ENCODE measurements at places on chromosomes 6 and 20.

GRCh38 chr20:60820918-60821317 is 431.1 kb upstream of the CDH4 start:
- DNase-seq, result no peak

DNA sequence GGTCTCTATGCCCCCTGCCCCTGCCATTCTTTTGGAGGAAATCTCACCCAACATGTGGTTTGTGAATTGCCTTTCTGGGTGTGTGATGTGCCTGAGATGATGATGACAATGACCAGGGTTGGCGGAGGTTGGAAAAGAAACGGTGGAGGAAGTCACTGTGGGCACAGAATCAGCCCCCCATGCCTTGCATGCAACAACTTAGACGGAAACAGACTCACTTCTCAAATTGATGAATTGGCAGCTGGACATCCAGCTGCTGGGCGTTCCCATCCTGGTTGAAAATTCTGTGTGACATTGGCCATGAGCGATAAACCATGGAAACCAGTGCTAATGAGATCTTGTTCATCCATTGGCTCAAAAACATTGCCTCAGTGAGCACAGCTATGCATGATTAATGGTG is 95.8 kb upstream of the LY86 start:
- no peak for DNase-seq

DNA sequence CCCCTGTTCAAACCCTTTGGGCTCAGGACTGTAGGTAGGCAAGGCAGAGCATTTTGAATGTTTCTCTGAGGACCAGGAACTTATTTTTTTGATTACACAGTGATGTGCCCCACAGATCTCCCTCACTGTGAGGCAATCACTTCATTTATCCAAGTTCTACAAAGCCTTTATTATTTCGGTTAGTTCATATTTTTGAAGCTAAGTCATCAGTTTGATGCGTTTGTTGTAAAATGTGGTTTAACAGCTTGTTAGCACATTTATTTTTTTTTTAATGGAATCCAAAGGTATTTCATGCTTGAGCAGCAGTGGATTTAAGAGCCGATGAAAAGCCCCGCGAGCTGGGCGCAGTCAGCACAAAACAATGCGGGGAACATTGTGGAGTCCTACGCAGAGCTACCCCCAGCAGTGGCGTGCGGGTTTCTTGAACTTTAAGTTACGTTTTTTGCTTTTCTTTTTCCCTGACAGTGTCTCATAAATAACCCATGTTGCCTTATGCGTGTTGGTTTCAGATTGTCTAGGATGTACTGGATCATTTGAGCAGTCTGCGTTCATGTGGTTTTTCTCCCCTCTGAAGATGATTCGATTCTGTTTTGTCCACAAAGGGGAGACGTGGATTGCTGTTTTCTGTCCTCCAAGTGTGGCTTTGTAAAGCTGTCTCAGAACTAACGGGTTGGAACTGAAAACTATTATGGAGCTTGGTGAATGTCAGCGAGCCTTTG is 233.6 kb upstream of the BMP2 start:
- no peak for DNase-seq

GRCh38 chr20:22729180-22729579 is 144.8 kb upstream of the FOXA2 start:
- no peak for DNase-seq

DNA sequence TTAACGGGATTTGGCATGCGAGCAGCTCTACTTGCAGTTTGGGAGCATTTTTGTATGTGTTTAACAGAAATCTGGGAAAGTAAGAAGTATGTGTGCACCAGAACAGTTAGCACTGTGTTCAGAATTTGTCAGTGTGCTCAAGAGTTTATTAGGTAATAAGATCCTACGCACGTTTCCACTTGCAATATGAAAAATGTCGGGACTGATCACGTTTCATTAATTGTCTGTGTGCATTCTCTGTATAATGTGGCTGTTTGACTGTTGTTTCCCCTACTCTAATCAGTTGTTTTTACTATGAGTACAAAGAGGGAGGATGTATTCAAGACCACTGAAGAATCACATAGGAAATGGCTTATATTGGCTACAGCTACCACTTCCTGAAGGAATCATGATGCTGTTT is 349.7 kb upstream of the POU3F2 start:
- DNase-seq, result no peak

DNA sequence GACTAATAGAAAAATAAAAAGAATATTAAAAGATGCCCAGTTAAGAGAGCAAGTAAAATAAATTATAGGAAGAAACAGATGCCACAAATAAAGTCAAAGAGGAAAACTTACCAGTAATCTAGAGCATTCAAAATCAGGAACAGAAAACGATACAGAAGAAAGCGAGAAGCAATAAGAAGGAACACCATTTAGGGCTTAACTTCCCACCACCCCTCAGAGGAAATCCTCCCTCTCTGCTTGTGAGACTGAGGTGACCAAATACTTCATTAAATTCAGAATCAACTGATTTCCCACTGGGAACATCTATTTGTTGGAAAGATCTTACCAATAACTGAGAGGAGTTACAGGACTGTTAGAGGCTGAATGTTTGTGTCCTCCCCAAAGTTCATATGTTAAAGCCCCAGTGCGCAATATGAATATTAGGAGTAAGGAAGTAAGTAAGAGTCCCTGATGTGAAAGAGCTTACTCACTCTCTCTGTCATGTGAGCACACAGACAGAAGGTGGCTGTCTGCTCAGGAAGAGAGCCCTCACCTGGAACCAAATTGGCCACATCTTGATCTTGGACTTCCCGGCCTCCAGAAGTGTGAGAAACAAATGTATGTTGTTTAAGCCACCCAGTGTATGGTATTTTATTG is 19.5 kb downstream of the KATNA1 start:
- no peak for DNase-seq

DNA sequence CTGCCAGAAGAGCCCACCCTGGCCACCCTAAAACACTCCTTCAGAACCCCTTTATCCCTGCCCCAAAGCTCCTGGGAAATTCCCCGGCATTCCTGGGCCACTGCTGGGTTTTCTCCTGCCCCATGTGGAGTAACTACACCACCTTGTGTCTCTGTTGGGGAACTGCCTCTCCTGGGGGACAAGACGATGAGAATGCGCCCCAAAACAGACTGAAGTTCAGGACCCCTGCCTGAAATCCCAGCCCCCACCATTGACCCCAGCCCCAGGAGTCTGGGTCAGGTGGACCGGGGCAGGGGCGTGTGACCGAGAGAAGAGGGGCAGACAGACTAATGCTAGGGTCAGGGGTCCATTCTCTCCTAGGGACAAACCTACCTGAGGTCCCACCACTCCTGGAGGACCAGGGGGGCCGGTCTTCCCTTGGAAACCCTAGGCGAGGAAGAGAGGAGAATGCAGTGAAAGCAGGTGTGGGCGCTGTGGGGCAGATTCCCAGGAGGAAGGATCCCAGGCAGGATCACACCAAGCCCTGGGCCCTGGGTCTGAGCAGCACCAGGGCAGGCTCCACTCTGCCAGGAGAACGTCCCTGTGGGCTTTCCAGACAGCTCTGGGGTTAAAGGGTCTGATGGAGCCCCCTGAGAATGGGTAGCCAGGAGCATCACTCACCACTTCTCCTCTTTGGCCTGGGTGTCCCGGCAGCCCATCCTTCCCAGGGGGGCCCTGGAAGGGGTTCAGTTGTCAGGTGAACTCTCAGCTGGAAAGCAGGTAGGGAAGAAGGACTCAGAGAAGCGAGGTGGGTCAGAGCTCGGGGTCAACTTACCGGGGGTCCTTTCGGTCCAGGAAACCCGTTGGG is 19.4 kb downstream of the COL11A2 start:
- DNase-seq, result no peak

- DNase-seq, result no peak
These were observed 49.0 kb upstream of the PAX1 start for GRCh38 chr20:21656308-21657067.

- peak; percentile 13 for DNase-seq
These were observed 1.1 kb upstream of the PHF10 start for GRCh38 chr6:169725125-169726048.

DNA sequence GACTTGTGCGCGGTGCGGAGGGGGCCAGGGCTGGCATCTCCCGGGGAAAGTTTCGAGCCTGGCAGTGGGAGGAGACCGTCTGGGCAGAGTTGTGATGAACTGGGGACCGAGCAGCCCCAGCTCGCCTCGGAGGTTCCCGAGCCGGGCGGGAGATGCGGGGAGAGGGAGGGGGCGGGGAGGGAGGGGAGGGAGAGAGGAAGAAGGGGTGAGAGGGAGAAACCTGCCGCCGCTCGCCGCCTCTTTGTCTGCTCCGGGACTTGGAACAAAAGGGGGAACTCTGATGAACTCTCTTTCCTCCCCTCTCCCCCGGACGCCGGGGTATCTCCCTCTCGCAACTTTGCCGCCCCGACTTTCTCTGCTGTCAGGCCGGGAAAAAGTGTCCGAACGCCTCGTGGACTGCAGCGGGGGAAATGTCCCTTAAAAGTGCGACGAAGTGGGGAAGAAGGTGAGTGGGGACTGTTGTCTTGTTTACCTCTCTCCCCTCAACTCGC is 72.7 kb downstream of the SOX4 start:
- DNase-seq, result no peak

GRCh38 chr6:94414041-94414440 is 994.7 kb upstream of the EPHA7 start:
- DNase-seq, result no peak

- DNase-seq, result no peak
These were observed 154.8 kb downstream of the UBE3D start for GRCh38 chr6:82910820-82911219.

- no peak for DNase-seq
These were observed 129.4 kb upstream of the RIN2 start for GRCh38 chr20:19628570-19629134.

DNA sequence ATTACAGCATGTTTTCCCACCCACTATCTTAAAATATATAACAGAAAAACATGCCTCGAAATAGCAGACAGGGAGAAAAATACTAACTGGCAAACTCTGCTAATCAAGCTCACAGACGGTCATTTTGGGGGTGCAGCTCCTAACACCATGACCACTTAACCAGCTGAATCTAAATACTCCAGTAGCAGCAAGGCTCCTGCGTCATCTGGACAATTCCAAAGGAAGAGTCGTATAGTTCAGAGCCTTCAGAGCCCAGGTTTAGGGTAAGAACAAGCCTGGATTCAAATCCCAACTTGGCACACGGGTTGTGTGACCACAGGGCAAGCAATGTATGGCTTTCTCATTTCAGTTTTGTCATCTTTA is 81.3 kb upstream of the COL21A1 start:
- DNase-seq, result no peak

DNA sequence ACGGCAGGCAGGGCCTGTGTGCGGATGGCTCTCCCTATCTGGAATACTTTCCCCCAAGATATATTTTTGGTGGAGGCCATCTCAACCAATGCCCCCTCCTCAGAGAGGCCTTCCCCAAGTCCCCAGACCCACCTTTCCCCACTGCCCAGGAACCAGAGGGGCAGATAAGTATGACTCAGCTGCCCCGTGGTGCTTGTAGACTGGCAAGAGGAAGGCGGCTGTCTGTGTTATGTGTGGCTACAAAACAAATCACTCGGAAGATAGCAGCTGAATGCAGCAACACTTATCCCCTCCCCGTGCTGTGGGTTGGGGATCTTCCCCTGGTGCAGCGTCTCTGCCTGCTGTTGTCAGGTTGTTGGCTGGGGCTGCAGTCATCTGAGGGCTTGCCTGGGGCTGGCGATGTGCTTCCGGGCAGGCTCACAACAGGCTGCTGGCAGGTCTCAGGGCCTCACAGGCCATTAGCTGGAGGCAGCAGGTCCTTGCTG is 7.1 kb downstream of the NPEPL1 start:
- no peak for DNase-seq

DNA sequence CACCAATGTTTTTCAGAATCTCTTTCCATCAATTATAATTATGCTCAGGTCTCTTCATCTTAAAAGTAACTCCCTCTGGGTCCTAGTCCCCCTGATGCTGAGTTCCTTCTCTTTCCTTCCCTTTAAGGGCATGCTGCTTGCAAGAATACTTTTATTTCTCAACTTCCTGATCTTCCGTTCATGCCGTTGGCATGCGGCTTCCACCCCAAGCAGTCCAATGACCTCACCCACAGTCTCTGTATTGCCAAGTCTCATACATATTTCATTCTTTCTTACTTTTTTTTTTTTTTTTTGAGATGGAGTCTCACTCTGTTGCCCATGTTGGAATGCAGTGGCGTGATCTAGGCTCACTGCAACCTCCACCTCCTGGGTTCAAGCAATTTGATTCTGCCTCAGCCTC is 83.5 kb downstream of the NDUFAF5 start:
- DNase-seq, result no peak

- no peak for DNase-seq
These were observed 13.9 kb upstream of the MROH8 start for GRCh38 chr20:37193226-37193625.

DNA sequence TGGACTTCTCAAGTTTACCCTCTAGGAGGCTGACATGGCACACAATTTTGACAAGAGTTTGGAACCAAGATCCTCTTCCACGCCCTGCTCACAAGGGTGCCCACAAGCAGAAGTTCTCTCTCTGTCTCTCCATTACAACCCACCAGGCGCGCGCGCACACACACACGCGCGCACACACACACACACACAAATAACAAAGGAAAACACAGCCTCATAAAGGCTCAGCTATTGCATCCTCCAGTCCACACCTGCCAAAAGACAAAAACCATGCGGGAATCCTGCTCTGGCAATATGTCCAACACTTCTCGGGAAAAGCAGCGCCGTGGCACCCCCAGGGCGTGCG is 870 bp downstream of the PAK5 start:
- DNase-seq, result no peak

DNA sequence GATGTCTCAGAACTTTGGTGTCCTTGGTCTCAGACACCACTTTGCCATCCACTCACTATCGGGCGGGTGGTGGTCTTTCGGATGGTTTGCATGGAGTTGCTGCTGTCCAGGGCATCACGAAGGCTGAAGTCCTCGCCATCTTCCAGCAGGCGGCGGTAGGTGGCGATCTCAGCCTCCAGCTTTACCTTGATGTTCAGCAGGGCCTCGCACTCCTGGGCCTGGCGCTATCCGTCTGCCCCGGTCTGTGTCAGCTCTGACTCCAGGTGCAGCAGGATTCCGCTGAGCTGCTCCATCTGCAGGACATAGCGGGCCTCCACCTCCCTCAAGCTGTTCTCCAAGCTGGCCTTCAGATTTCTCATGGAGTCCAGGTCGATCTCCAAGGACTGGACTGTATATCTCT is 36.0 kb downstream of the ZNF311 start:
- DNase-seq, result no peak

DNA sequence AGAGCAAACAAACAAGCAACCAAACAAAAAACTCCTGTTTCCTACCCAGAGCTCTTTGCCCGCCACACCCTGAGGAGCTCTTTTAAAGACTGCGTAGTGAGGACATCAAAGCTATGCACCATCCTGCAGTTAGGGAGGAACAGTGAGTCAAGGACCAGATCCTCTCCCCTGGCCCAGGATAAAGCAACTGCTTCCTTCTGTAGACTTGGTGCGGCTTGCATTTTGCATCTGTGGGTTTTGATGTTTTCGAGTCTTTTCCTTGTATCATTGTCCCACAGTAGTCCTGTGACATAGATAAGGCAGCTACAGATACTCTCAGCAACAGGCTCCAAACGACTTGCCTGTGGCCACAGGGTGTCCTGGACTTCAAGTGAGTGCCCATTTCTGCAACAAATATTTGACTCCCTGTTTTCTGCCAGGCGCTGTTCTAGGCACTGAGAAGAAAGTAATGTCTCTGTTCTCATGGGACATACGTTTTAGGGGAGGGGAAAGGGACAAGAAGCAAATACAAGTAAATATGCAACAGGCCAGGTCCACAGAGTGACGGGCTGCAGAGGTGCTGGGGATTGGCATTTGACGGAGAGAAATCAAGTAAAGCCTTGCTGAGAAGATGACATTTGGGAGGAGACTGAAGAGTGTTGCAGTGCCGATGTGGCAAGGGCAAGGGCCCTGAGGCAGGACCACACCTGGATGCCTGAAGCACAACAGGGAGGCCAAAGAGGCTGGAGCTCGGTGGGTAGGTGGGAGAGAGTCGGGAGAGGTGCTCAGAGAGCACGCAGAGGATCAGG is 35.9 kb upstream of the MAP3K4 start:
- DNase-seq, result no peak
